ENCODE measurements at places on chromosomes 3 and 15.

GRCh38 chr15:68318931-68319909 is 41.7 kb downstream of the FEM1B start:
- DNase-seq, result no peak

DNA sequence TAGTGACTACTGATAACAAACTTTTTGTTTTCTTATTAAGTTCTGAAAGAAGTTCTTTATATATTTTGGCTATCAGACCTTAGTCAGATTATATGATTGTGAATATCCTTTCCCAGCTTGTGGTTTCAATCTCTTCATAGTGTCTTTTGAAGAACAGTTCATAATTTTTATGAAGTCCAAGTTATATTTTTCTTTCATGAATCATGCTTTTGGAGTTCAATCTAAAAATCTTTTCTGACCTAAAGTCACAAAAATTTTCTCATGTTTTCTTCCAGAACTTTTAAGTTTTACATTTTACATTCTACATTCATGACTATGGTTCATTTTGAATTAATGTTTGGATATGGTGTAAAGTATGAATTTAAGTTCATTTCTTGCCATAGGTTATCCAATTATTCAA is 34.2 kb upstream of the OCA2 start:
- no peak for DNase-seq

- no peak for DNase-seq
Observed at GRCh38 chr3:53949541-53949940, 57.9 kb upstream of the SELENOK start.

DNA sequence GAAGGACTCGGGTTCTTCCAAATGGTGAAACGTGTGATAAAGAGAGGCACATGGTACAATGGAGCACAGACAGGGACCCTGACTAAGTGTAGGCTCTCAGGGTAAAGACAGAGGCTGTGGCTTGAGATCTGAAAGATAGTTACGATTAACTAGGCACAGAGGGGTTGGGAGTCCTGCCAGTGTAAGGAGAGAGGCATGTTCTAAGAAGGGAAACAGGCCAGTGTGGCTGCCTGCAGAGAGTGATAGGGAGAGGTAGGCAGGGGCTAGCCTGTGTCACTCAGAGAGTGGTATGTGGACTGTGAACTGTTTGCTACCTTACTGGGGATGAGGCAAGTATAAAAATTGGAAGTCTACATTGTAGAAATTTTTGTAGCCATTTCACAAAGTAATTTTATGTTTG is 109.5 kb downstream of the PEX5L start:
- no peak for DNase-seq

DNA sequence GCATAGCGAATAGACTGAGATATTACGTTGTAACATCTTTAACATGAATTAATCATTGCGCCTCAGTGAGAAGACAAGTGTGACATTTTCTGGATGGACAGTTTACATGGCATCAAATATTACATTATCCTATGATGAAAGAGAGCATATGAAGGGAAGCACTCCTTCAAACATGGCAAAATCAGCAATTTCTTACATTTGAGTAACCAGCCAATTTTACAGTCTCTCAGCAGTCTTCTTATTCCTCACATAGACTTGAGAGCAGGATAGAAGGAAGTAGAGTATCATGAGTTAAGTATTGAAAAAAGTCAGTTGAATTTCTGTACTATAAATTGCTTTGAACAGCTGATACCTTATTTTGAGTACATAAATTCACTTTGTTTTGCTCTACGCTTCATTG is 38.9 kb downstream of the FANCI start:
- no peak for DNase-seq

DNA sequence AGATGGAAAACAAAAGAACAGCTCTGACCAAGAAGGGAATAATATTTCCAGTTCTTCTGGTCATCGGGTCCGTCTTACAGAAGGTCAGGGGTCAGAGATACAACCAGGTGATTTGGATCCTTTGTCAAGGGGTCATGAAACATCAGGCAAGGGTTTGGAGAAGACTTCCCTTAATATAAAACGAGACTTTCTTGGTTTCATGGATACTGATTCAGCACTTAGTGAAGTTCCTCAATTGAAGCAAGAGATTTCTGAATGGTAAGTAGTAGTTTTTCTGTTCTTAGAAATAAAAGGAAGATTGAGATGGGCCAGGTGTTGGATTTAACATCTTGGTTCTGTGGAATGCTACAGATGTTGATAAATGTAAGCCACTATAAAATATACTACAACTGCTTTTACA is 9.5 kb downstream of the MGA start:
- no peak for DNase-seq

DNA sequence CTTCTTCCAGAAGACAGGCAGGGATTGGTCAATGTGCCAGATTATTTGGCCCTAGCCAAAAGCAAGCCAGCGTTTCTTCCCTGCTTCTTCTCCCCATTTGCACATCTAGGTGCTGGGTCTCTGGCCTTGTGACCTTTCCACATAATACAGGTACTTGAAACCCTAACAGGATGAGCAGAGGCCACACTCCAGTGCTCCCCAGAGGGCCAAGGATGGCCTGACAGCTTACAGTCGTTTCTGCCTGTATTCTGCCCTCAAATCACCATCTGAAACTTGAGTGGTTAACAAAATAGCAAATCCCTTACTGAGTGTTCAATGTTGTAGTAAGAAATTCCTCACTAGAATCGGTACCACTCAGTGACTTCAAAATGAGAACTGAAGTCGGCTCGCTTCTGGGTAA is 29.1 kb downstream of the MKRN2 start:
- DNase-seq, result no peak

DNA sequence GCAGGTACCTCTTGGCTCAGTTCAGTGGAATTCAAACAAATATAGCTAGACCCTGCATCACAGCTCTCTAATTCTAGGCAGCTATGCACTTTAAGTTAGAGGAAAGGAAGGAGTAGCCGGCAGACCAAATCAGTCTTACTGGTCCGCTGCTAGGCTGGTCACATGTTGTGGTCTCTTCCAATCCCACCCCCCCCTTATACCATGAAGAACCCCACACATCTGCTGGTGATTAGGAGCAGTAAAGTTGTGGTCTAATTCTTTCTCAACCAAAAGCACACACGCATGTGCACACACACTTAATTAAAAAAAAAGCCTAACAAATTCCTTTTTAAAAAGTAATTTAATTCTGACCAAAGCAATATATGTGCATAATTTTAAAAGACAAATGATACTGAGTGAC is 16.7 kb upstream of the SH3GL3 start:
- DNase-seq, result no peak

GRCh38 chr3:171812811-171813210 is 2.5 kb upstream of the PLD1 start:
- no peak for DNase-seq

DNA sequence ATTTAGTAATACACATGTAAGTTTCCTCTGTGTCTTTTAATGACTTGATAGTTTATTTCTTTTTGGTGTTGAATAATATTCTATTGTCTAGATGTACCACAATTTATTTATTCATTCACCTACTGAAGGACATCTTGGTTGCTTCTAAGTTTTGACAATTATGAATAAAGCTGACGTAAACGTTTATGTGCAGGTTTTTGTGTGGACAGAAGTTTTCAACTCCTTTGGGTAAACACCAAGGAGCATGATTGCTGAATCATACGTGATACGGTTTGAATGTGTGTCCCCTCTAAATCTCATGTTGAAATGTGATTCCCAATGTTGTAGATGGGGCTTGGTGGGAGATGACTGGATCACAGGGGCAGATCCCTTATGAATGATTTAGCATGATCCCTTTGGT is 21.5 kb downstream of the SPESP1 start:
- no peak for DNase-seq

- no peak for DNase-seq
Observed at GRCh38 chr15:52557274-52557641, 11.6 kb downstream of the ARPP19 start.

GRCh38 chr3:2851361-2851760 is 258.8 kb downstream of the IL5RA start:
- no peak for DNase-seq

- DNase-seq, result no peak
Observed at GRCh38 chr3:130341388-130341787, 4.1 kb upstream of the COL6A5 start.

DNA sequence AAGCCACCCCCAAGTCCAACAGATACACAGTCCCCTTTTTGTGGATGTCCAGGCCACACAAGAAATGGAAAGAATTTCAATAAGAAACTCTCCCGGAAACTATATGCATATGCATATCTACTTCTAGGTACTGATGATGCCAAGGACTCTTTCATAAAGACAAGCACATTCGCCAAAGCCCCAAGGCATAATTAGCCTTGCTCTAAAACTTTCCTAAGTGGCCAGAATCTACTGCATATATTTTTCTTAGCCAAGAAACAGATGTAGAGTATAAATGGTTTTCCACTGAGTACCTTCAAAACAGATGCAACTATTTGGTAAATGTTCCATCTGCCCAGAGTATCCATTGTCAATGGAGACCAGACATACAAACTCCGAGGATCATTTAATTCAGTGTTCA is 73.9 kb downstream of the MAGI1 start:
- DNase-seq, result no peak

DNA sequence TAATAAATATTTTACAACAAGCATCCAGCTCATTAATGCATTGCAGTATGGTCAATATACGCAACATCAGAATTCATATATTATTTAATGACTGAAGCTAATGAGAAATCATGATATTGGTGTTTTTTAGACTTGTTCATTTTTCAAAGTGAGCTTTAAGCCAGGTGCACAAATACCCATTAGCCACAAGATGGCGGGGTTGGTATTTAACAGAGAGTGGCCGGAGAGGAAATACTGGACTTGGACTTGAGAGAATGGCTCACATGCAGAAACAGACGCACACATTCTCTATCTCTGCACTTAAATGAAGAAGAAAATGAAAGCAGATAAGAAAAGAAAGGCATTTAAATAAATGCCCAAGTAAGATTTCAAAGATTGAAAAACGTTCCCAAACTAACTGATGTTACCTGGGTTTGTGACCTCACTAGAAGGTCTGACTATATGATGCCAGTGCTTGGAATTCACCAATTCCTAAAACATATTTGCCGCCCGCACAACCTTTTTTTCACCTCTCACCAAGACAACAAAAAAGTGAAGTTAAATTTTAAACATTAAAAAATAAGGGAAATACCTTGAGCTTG is 21.2 kb upstream of the CRBN start:
- DNase-seq, result no peak

DNA sequence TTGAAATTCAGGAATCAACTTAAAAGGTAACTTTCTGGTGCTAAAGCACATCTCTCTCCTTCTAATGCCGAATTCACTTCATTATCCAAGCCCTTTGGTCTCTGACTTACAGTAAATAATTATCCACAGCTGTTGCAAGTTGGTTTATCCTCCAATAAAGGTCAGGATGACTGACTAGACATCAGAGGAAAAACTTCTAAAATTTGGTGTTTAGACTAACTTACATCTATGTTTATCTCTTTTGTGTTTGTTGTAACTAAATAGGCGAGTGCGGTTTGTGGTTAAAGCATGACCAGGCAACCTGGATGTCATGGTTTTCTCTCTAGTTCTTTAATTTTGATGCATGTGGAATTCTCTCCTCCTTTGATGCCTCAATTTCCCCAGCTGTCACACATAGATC is 237.4 kb upstream of the LRTM1 start:
- no peak for DNase-seq

DNA sequence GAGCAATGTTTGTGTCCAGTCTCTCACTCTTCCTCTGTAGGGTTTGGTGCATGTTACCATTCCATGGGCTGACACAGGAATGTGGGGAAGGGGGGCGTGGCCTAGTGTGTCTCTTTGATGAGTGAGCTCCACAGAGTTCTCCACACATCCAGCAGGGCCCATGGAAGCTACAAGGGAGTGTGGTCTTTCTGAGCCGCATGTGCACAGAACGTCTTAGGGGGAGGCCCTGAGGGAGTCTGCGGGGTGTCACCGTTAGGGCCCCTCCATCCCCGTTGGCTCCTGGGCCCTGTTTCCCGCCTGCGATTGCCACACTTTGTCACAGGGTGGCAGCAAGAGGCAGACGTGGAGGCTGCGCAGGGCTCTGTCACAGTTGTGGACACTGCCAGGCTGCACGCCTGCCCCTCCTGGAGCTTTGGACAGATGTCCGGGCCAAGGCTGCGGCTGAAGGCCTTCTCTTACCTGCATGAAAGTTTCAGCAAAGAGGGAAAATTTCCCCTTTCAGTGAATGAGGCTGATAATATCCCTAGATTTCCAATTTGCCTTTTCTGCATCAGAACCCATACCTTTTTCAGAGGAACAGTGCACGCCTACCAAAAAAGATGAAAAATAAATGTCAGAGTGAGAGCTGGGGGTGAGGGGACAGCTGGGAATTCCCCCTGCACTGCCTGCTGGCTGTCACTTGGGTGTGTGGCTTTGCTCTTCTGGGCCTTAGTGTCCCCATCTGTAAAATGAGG is 24.3 kb downstream of the CACNA2D3 start:
- DNase-seq, result no peak

DNA sequence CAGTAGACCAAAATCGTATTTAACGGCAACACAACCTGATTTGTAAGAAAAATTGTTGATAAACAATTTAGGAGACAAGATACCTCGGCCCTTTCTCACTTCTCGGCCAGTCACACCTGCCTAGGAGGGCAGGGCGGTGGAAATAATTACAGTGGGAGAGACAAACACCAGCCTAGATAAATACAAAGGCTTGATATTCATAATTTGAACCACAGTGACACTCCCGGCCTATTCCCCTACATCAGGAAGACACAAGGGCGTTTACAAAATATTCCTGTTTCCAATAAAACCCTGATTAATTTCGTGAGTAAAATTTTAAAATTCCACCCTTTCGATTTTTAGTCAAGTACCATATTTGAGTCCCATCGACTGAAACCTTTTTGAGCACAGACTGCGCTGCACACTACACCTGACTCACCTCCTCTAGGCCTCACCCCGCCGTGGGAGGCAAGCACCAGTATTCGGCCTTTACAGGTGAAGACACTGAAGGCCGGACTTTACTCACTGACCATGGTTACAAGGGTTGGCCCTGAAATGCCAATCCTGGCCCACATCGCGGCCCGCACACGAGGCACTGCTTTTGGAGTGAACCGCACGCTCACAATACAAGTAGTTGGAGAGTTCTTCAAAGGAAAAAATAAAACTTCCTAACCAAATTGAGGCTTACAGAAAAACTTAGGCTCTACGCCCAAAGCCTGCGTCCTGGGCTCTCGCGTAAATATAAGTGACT is 794 bp downstream of the ARPP19 start:
- peak; percentile 54 for DNase-seq

DNA sequence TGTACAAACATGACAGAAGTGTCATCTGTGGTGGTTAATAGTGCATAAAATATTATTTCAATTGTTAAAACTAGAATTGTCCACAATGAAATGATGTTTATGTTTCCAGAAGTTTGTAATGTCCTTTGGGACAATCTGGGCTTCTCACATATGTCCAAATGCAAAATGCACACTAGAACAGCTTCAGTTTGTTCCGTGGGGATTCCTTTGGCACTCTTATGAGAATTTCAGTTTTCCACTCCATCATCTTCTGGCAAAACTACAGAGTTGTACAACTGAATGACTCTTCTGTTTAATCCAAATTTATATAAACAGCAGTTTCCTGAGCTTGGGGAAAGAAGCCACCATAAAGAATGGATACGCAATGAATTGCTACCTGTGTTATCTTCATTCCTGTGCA is 2.0 kb upstream of the OR5H6 start:
- no peak for DNase-seq
